Naive B cell (primary cell): ENCODE measurements at places on chromosomes 3 and 15.
A peak's percentile ranks its signal among the peaks of the same experiment; 100 is the strongest.

GRCh38 chr3:34260271-34261000 lies 462.0 kb downstream of the PDCD6IP start:
- H3K27ac ChIP-seq = no peak overlapping the region
- no peak for DNase-seq
- no peak overlapping the region for H3K4me3 ChIP-seq
- H3K4me1 ChIP-seq = peaks cover 36% of the 10 kb centered on the region
- H3K27me3 ChIP-seq = no peaks in the 10 kb centered on the region

DNA sequence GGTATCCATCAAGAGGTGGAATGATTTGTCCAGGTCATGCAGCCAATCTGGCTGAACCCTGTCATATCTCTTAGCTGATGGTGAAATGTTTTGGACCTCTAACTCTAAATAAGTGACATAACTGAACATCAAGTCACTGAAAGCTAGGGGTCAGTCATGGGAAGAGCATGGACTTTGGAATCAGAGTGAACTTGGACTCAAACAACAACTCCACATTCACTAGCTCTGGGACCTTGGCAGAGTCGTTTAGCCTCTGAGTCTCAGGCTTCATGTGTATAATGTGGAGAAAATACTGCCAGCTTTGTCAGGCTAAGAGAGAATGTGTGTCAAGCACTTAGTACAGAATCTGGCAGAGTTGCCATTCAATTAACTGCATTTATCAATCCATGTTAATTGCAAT lies 557.8 kb upstream of the CFAP20DC start:
- no peaks in the 10 kb centered on the region for H3K4me1 ChIP-seq
- H3K36me3 ChIP-seq = no peaks in the 10 kb centered on the region
- DNase-seq = no peak

DNA sequence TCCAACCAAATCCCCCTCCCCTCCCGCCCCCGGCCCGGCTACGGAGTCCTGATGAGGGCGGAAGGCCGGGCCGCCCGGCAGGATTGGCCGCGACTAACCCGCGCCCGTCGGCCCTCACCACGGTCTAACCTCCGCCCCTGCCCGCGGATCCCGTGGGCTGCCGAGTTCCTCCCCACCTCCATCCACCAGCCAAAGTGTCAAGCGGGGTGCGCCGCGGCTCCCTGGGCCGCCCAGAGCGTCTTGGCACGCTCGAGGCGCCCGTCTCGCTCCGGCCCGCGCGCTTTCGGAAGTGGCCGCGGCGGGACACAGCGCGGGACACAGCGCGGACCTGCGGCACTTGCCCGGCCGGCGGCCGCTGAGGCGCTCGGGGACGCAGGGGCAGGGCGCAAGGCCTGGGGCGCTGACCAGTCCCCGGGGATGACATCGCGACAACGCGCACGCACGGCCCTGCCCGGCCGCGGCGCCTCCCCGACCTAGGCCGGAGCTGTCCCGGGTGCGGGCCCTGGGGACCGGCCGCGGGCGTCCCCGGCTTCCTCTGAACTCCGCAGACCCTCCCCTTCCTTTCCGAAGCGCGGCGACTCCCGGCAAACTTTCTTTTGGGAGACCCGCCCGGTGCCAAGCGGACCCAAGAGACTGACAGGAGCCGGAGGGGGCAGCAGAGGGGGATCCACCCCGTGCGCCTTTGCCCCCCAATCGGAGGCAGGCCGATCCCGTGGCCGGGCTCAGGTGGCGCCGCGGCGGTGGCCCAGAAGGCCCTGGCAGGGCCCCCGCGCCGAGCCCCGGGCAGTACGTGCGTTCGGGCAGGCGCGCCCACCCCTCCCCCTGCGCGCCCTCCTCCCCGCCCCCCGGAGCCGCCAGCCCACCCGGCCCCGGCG lies 112.8 kb upstream of the ICE2 start:
- H3K27me3 ChIP-seq = peaks cover 62% of the 10 kb centered on the region
- DNase-seq = peak; percentile 15
- H3K4me3 ChIP-seq = peak overlapping the region; percentile 76

GRCh38 chr3:140188285-140188684 lies 253.3 kb downstream of the CLSTN2 start:
- no peak overlapping the region for H3K4me3 ChIP-seq
- H3K36me3 ChIP-seq = no peaks in the 10 kb centered on the region
- peaks cover 7% of the 10 kb centered on the region for H3K27me3 ChIP-seq

- DNase-seq = no peak
- no peaks in the 10 kb centered on the region for H3K27me3 ChIP-seq
- H3K4me1 ChIP-seq = peaks cover 11% of the 10 kb centered on the region
- H3K27ac ChIP-seq = no peak overlapping the region
These were observed 14.5 kb downstream of the GOLIM4 start for GRCh38 chr3:168081171-168081771.

- H3K4me3 ChIP-seq = peak overlapping the region; percentile 82
- peak; percentile 6 for DNase-seq
- H3K27ac ChIP-seq = peak overlapping the region; percentile 89
These were observed 873 bp downstream of the CAPN7 start for GRCh38 chr3:15206662-15207576.

DNA sequence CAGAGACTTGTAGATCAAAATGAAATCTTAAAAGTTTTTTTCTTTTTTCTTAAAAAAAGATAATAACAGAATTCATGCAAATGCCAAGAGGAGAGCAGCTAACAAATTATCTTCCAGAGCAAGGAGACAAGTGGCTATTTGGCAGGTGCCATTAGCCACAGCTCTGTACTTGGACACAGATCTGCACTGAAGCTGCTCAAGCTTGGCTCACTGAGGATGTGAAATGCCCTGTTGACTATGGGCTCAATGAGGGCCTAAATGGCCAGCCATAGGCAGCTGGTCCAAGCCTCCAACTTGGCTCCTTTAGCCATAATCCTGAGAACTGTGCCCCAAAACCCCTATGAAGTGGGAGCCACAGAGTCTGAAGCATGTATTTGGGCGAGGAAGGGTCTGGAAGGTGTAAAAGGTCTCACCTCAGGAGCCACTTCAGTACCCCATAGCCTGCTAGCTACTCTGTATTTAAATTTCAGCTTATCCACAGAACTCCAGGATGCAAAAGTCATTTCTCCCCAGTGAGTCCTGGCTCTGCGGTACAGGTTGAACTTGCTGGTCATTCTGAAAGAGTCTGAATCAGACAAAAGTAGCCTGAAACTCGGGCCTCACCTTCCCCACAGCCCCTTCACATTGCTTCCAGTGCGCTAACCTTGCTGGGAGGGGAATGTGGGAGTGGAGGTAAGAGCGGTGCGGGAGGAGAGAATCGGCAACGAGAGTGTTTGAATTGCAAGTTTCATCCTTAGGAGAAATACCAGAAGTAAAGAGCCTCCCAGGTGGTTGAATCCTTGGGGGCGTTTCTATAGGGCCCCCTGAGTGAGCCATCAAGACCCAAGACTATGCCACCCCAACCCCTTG lies 48.0 kb downstream of the ZIC4 start:
- H3K27me3 ChIP-seq = peaks cover 77% of the 10 kb centered on the region
- H3K27ac ChIP-seq = no peak overlapping the region
- no peak for DNase-seq

GRCh38 chr15:84784262-84784661 lies 32.9 kb upstream of the ALPK3 start:
- H3K27me3 ChIP-seq = no peaks in the 10 kb centered on the region
- H3K4me1 ChIP-seq = peaks cover 32% of the 10 kb centered on the region
- H3K27ac ChIP-seq = peak overlapping the region; percentile 79
- peaks cover 24% of the 10 kb centered on the region for H3K36me3 ChIP-seq
- H3K4me3 ChIP-seq = no peak overlapping the region
- no peak for DNase-seq

DNA sequence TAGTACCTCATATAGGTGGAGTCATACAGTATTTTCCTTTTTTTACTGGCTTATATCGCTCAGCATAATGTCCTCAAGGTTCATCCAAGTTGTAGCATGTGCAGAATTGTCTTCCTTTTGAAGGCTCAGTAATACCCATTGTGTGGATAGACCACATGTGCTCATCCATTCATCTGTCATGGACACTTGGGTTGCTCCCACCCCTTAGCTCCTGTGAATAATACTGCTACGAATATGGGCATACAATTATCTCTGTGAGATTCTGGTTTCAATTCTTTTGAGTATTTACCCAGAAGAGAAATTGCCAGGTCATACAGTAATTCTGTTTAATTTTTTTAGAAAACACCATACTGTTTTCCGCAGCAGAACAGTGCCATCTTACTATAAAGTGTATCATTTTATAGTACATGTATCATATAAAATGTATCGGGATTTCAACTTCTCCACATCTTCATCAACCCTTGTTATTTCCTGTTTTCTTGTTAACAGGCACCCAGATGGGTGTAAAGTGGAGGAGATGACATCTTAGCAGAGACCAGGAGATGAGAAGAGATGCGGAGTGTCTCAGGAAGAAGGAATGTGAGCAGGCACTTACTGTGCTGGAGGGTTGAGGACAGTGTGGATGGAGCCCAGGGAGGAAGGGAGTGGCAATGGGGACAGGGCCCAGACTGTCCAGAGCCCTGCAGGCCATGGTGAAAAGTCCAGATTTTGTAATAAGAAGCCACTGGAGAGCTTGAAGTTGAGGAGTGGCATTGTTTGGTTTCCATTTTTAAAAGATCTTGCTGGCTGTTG lies 27.0 kb upstream of the PRR23E start:
- no peak overlapping the region for H3K4me3 ChIP-seq
- H3K27ac ChIP-seq = no peak overlapping the region
- H3K4me1 ChIP-seq = no peaks in the 10 kb centered on the region
- H3K27me3 ChIP-seq = peaks cover 22% of the 10 kb centered on the region
- no peak for DNase-seq

DNA sequence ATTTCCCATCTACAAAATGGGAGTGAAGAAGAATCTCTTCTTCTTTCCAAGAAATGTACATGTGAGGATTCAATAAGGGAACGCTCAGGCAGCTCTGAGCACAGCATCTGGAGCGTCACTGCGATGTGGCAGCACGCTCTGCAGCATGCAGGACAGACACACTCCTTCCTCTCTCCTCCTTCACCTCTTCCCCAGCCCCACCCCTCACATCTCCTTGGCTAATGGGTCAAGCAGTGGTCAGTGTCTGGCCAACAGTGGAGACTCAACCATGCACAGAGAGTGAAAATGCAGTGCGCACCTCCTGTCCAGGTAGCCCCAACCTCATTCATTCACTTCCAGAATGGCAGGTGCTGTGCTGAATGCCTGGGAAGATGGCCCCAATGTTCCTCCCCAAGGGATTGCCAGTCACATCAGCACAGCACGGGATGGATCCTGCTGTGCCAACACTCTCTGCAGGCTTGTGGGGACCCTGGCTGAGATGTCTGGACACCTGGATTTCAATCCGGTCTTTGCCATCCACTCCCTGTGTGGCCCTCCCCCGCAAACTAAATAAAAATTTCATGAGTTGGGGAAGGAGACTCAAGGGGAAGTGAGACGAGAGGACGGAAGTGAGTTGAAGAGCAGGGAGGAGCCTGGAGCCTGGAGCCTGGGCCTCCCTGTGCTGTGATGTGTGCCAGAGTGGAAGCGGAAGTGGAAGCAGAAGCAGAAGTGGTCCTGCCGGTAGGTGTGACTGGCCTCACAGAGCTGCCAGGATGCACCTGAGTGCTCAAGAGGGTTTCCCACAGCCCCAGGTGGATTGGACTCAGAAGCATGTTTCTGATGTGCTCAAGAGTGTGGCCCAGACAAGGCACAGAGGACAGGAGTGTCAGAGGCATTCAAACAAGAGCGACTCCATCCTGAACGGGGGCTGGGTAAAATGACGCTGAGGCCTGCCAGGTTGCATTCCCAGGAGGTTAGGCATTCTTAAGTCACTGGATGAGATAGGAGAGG lies 163.9 kb downstream of the SMAD6 start:
- peak overlapping the region; percentile 82 for H3K4me3 ChIP-seq
- DNase-seq = peak; percentile 94
- no peaks in the 10 kb centered on the region for H3K27me3 ChIP-seq

DNA sequence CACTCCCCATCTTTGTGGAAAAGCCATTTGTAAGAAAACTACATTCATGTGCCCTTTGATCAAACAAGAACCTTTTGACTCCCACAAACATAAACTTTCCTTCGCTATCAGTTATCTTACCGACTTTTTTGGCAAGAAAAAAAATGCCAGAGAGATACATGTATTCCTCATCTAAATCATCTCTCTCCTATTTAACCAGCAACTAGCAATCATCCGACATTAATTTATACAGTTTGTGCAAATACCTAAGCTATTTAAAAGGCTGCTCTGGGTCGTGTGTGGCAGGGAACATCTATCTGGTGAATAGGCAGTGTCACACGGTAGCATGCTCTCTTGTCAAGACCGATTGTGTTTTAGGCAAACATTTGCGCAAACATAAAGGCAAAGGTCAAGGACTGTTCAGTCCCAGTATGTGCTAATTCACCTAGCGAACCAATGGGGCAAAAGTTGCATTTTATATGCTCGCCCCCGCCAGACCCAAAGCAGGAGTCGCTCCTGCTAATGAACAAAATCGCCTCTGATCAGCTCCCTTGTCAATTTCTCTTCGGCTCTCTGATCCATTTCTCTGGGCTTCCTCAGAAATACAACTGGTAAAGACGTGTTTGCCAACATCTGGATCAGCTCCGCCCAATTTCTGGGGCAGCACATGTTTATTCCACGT lies 37.7 kb downstream of the ZIC4 start:
- DNase-seq = no peak
- H3K4me3 ChIP-seq = no peak overlapping the region
- no peak overlapping the region for H3K27ac ChIP-seq
- no peaks in the 10 kb centered on the region for H3K4me1 ChIP-seq

- no peaks in the 10 kb centered on the region for H3K36me3 ChIP-seq
- H3K27ac ChIP-seq = no peak overlapping the region
- no peak for DNase-seq
- H3K4me1 ChIP-seq = peaks cover 13% of the 10 kb centered on the region
- no peak overlapping the region for H3K4me3 ChIP-seq
These were observed 52.9 kb downstream of the CCNL1 start for GRCh38 chr3:157107037-157107436.

- no peak overlapping the region for H3K4me3 ChIP-seq
- H3K27me3 ChIP-seq = no peaks in the 10 kb centered on the region
- no peak overlapping the region for H3K27ac ChIP-seq
- H3K36me3 ChIP-seq = no peaks in the 10 kb centered on the region
- no peaks in the 10 kb centered on the region for H3K4me1 ChIP-seq
- no peak for DNase-seq
These were observed 401.4 kb downstream of the ROBO1 start for GRCh38 chr3:79366414-79366813.

GRCh38 chr15:29126821-29127461 lies 142.7 kb downstream of the NSMCE3 start:
- no peaks in the 10 kb centered on the region for H3K27me3 ChIP-seq
- H3K4me1 ChIP-seq = no peaks in the 10 kb centered on the region
- DNase-seq = no peak

DNA sequence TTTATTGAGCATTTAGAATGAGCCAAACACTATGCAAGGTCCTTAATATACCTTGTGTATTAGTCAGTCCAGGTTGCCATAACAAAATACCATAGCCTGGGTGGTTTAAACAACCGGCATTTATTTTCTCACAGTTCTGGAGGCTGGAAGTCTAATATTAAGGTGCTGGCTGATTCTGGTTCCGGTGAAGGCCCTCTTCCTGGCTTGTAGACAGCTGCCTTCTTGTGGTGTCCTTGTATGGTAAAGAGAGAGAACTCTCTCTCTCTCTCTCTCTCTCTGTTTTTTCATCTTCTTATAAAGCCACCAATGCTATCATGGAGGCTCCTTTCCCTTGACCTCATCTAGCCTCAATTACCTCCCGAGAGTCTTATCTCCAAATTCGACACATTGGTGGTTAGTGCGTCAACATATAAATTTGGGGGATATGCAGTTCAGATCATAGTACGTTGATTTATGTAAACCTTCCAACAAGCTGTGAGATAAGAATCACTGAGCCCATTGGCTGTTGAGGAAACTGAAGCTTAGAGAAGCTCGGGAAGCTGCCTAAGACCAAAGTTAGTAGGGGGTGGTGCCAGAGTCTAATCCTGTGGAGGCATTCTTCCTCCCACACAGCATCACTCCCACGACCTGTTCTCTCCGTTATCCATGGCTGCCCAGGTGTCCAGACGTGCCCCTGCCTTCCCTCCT lies 298.0 kb upstream of the PROK2 start:
- peak; percentile 55 for DNase-seq
- H3K4me1 ChIP-seq = peaks cover 53% of the 10 kb centered on the region
- peaks cover 18% of the 10 kb centered on the region for H3K27me3 ChIP-seq
